Lung (tissue), 17 donors: ENCODE measurements at places on chromosomes 3 and 15.

DNA sequence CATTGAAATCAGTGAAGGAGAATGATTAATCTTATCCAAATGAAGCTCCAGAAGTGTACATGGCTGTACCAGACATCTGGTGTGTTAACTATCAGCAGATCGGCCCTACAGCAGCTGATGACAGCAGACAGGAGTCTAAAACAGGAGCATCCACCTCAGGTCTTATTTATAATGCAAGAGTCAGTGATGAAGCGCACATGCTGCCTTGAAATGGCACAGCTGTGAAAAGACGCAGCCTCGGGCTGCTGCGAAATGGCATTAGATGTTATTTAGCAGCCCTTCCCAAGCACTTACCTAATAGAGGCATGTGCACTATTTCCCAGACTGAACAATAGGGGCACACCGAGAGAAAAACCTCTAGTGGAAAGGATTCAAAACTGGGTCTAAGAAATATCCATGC lies 472.3 kb upstream of the CBLB start:
- H3K36me3 ChIP-seq: no peaks in the 10 kb centered on the region
- no peak overlapping the region for H3K4me3 ChIP-seq
- no peaks in the 10 kb centered on the region for H3K27me3 ChIP-seq

DNA sequence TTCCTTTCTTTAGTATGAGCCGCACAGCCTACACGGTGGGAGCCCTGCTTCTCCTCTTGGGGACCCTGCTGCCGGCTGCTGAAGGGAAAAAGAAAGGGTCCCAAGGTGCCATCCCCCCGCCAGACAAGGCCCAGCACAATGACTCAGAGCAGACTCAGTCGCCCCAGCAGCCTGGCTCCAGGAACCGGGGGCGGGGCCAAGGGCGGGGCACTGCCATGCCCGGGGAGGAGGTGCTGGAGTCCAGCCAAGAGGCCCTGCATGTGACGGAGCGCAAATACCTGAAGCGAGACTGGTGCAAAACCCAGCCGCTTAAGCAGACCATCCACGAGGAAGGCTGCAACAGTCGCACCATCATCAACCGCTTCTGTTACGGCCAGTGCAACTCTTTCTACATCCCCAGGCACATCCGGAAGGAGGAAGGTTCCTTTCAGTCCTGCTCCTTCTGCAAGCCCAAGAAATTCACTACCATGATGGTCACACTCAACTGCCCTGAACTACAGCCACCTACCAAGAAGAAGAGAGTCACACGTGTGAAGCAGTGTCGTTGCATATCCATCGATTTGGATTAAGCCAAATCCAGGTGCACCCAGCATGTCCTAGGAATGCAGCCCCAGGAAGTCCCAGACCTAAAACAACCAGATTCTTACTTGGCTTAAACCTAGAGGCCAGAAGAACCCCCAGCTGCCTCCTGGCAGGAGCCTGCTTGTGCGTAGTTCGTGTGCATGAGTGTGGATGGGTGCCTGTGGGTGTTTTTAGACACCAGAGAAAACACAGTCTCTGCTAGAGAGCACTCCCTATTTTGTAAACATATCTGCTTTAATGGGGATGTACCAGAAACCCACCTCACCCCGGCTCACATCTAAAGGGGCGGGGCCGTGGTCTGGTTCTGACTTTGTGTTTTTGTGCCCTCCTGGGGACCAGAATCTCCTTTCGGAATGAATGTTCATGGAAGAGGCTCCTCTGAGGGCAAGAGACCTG lies 13.2 kb downstream of the GREM1 start:
- no peaks in the 10 kb centered on the region for H3K4me1 ChIP-seq
- H3K36me3 ChIP-seq: no peaks in the 10 kb centered on the region
- DNase-seq: peak; percentile 63
- H3K27me3 ChIP-seq: peaks cover 3% of the 10 kb centered on the region
- no peak overlapping the region for H3K4me3 ChIP-seq

- DNase-seq: peak; percentile 96
- no peaks in the 10 kb centered on the region for H3K27me3 ChIP-seq
- no peaks in the 10 kb centered on the region for H3K4me1 ChIP-seq
- H3K36me3 ChIP-seq: no peaks in the 10 kb centered on the region
- H3K27ac ChIP-seq: no peak overlapping the region
- no peak overlapping the region for H3K4me3 ChIP-seq
Measured at GRCh38 chr15:95988574-95988887, 342.0 kb upstream of the NR2F2 start.

- no peaks in the 10 kb centered on the region for H3K27me3 ChIP-seq
- H3K4me3 ChIP-seq: no peak overlapping the region
- peak; percentile 78 for DNase-seq
- H3K36me3 ChIP-seq: no peaks in the 10 kb centered on the region
- no peak overlapping the region for H3K27ac ChIP-seq
Measured at GRCh38 chr15:67403428-67404154, 117.3 kb upstream of the C15orf61 start.

- no peak for DNase-seq
- no peaks in the 10 kb centered on the region for H3K36me3 ChIP-seq
- peaks cover 28% of the 10 kb centered on the region for H3K4me1 ChIP-seq
- H3K27ac ChIP-seq: no peak overlapping the region
- no peaks in the 10 kb centered on the region for H3K27me3 ChIP-seq
- no peak overlapping the region for H3K4me3 ChIP-seq
Measured at GRCh38 chr3:126264952-126265351, 84.6 kb upstream of the ALDH1L1 start.

- H3K4me3 ChIP-seq: no peak overlapping the region
- no peak overlapping the region for H3K27ac ChIP-seq
- H3K27me3 ChIP-seq: no peaks in the 10 kb centered on the region
- DNase-seq: no peak
- no peaks in the 10 kb centered on the region for H3K36me3 ChIP-seq
Measured at GRCh38 chr15:77830051-77830468, 197.3 kb upstream of the LINGO1 start.

GRCh38 chr3:104598848-104599511 lies 767.7 kb upstream of the ALCAM start:
- no peak overlapping the region for H3K27ac ChIP-seq
- no peaks in the 10 kb centered on the region for H3K36me3 ChIP-seq
- DNase-seq: no peak
- H3K27me3 ChIP-seq: no peaks in the 10 kb centered on the region

DNA sequence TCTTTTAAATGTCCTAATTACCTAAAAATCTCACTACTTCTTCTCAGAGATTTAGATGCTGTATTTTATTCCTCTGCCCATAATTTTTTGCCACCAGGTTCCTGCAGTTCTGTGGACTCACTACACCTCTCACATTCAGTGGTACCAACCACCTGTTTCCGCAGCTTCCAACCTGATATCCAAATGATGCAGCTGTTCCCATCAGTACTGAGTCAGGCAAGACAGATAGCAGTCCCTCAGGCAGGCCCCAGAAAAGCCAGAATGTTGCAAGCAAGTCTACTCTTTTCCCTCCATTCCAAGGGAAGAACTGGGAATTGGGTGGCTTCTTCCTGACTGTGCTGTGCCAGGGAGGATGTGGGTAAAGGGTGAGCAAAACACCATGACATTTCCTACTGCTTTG lies 39.0 kb downstream of the MNS1 start:
- H3K4me1 ChIP-seq: no peaks in the 10 kb centered on the region
- DNase-seq: no peak
- no peak overlapping the region for H3K4me3 ChIP-seq

DNA sequence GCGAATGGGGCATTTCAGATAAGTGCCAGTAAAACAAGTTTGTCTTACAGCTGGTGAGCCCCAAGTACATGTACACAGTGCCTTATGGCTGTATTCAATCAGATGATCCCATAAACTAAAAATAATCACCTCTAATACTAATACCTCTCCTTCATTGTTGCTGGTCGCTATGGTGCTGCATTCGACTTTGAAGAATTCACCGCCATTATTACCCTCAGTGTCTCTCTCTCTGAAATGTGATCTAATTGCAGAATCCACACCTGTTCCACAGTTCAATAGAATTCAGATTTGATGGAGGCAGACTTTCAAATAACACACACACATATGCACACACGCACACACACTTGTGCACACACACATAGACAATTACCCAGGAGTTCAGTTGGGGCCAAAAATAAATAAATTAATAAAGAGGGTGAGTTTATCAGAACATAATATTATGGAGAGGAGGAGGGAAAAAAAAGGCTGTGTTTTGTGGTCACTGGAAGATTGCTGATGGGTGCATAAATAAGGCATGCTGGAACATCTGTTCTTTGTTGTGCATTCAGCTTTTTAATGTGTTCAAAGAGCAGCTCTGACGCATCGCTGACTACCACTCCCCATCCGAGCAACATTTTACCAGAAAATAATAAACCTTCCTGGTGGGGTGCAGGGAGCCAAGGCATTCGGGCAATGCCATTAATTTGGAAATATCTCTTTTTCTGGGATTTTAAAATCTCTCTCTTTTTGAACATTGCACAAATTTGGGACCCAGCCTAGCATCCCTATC lies 235.7 kb downstream of the SATB1 start:
- no peak for DNase-seq
- no peaks in the 10 kb centered on the region for H3K27me3 ChIP-seq
- no peak overlapping the region for H3K4me3 ChIP-seq
- no peak overlapping the region for H3K27ac ChIP-seq
- no peaks in the 10 kb centered on the region for H3K4me1 ChIP-seq

DNA sequence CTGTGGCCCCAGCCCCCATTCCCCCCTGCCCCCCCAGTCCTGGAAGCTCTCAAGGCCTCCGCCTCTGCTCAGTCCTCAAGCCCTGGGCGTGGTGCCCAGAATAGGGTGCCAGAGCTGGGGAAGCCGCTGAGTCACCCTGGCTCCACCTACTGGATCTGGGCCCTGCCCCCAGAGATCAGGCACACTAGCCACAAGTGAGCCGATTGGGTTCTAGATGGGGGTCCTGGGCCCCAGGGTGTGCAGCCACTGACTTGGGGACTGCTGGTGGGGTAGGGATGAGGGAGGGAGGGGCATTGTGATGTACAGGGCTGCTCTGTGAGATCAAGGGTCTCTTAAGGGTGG lies 5.7 kb downstream of the EIF4G1 start:
- DNase-seq: peak; percentile 93
- no peaks in the 10 kb centered on the region for H3K27me3 ChIP-seq
- peaks cover 3% of the 10 kb centered on the region for H3K4me1 ChIP-seq
- H3K36me3 ChIP-seq: peaks cover 40% of the 10 kb centered on the region
- H3K4me3 ChIP-seq: no peak overlapping the region

GRCh38 chr3:150410311-150411105 lies 2.4 kb downstream of the TSC22D2 start:
- peaks cover 55% of the 10 kb centered on the region for H3K36me3 ChIP-seq
- H3K27ac ChIP-seq: peak overlapping the region; percentile 99
- peaks cover 5% of the 10 kb centered on the region for H3K4me1 ChIP-seq
- H3K4me3 ChIP-seq: peak overlapping the region; percentile 93
- no peaks in the 10 kb centered on the region for H3K27me3 ChIP-seq
- DNase-seq: peak; percentile 51

DNA sequence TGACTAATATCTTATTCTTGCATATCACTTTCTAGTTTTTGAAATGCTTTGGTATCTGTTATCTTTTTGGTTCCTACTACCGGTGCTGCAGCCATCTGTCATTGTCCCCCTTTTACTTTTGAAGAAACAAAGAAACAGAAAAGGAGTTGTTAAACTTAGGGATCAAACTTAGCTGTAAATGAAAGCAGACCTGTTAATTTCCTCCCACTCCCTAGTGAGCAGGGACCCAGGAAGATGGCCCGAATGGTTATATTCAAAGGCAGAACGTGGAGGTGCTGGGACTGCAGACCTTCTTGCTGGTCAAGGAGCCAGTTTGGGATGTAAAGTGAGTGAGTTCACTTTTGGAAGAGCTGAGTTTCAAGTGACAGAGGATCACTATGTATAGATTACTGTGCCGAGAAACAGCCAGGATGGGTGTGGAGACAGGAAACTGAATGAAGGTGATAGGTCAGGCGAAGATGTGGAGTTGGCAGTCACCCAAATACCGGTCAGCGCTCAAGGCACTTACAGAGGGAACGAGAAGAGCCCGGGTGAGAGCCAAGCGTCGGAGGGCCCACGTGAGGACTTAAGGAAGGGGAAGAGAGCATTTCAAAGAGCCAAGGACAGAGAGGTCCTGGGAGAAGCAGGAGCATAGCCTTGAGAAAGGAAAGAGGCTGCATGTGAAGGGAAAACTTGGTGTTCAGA lies 20.1 kb downstream of the KBTBD8 start:
- H3K36me3 ChIP-seq: no peaks in the 10 kb centered on the region

DNA sequence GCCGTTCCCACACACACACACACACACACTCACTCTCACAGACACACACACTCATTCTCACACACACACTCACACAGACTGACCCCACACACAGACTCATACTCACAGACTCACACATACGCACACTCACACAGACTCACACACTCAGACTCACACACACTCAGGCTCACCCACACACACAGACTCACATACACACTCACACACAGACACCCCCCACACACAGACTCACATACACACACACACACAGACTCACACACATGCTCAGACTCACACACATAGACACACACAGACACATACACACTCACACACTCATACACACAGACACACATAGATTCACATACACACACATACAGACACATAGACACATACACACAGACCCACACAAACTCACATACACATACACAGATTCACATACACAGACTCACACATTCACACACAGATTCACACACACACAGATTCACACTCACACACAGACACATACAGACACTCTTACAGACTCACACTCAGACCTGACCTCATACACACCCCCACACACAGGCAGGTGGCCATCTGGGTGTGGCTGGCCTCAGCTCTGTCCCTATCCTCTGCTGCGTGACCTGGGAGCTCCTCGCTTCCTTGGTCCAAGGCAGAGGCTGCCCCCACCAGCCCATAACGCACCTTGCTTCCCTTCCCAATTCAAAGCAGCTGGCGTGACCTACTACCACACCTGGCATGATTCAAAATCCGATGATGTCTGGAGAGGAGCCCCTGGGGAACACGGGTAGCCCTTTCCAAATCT lies 1.9 kb downstream of the C3orf22 start:
- no peak overlapping the region for H3K27ac ChIP-seq
- no peaks in the 10 kb centered on the region for H3K27me3 ChIP-seq
- no peaks in the 10 kb centered on the region for H3K4me1 ChIP-seq
- H3K4me3 ChIP-seq: no peak overlapping the region
- H3K36me3 ChIP-seq: no peaks in the 10 kb centered on the region

- no peak overlapping the region for H3K27ac ChIP-seq
- H3K4me3 ChIP-seq: no peak overlapping the region
- no peak for DNase-seq
- no peaks in the 10 kb centered on the region for H3K27me3 ChIP-seq
- no peaks in the 10 kb centered on the region for H3K36me3 ChIP-seq
Measured at GRCh38 chr15:89393056-89393455, 58.4 kb upstream of the POLG start.

- peaks cover 6% of the 10 kb centered on the region for H3K36me3 ChIP-seq
- H3K27ac ChIP-seq: peak overlapping the region; percentile 67
- H3K27me3 ChIP-seq: no peaks in the 10 kb centered on the region
- peaks cover 3% of the 10 kb centered on the region for H3K4me1 ChIP-seq
- no peak overlapping the region for H3K4me3 ChIP-seq
- no peak for DNase-seq
Measured at GRCh38 chr3:37498126-37499039, 324.0 kb upstream of the LRRFIP2 start.

GRCh38 chr3:159482994-159483367 lies 505.7 kb upstream of the IL12A start:
- no peaks in the 10 kb centered on the region for H3K36me3 ChIP-seq
- no peak overlapping the region for H3K4me3 ChIP-seq
- no peak overlapping the region for H3K27ac ChIP-seq
- no peak for DNase-seq
- H3K27me3 ChIP-seq: no peaks in the 10 kb centered on the region
- no peaks in the 10 kb centered on the region for H3K4me1 ChIP-seq
